ENCODE measurements at places on chromosomes 1 and 21. TPM values are rescaled to one million over a fixed set of nuclear protein-coding genes. Genes with fewer than 3 reads are reported as not detected.

The TSPAN2 gene
- 0.28 TPM for total RNA-seq

The PAQR6 gene
- 11.0 TPM for total RNA-seq

The VWA5B1 gene
- not detected for total RNA-seq

The ADCY10 gene
- 0.17 TPM for total RNA-seq

The MAP1LC3C gene
- not detected for total RNA-seq
